ENCODE measurements at places on chromosomes 13 and 19. TPM values are rescaled to one million over a fixed set of nuclear protein-coding genes. Genes with fewer than 3 reads are reported as not detected.

Gene DDX49
- 41.5 TPM for total RNA-seq

Gene PNMA8C
- not detected for total RNA-seq

Gene IZUMO1
- total RNA-seq, result not detected

Gene MYDGF
- 78.1 TPM for total RNA-seq

Gene B3GLCT
- total RNA-seq, result 16.5 TPM

Gene SHISA7
- total RNA-seq, result 0.03 TPM

Gene NKPD1
- 0.05 TPM for total RNA-seq

DNA sequence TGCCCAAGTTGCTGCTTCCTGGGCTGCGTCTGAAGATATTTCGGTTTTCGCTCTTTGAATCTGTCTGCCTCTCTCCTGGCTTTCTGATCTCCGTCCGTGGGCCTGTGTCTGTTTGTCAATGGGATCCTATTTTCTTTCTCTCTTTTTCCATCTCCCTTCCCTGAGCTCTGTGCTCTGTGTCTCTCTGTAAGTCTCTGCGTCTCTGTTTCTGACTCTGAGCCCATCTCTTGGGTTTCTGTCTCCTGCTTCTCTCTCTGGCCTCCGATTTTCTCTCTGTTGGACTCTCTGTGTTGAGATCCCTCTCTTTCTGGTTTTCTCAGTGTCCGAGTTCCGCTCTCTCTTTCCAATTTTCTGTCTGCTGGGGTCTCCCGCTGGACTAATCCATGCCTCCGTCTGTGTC is 1.7 kb downstream of the PRKCG start:
- no peak for DNase-seq

DNA sequence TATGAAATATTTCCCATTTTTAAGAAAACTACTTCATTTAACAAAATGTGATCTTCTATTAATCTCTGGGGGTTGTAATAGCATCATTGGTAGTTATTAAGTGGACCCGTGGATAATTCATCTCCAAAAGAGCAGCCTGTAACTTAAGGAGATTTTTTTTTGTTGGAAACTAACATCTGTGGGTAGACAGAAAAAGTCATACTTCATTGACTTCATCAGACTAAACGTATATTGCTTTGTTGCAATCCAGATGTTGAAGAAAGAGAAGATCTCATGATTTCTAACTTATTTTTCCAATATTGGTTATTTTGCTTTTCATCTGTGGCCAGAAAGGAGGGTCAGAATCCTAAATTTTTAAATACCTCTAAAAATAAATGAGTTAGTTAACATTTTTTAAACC is 296.5 kb upstream of the MIR17HG start:
- DNase-seq, result no peak

- DNase-seq, result no peak
These were observed 1.1 kb upstream of the C19orf85 start for GRCh38 chr19:55465460-55466240.

DNA sequence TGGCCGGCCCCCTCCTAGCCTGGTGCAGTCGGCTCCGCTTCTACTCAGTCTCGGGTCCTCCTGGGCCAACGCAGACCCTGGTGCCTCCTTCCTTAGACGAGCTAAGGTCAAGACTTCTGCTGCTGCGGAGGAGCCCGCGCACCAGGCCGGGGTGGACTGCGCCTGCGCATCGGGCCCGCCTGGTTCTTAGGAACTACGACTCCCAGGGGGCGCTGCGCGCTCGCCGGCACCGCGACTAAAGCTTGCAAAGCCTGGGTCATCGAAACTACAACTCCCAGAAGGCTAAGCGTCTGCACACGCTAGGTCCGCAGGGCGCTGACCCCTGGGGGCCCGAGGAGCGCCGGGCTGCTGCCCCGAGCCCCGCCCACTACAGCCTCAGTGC is at the start of gene ZNF835:
TSS of gene ZNF835 (minus strand) at position 145 of the 382 bp plus-strand sequence. CDS start 6,559 bp downstream, outside the sequence.
- DNase-seq, result no peak

GRCh38 chr13:35594096-35594495 is 117.6 kb upstream of the MAB21L1 start:
- no peak for DNase-seq

DNA sequence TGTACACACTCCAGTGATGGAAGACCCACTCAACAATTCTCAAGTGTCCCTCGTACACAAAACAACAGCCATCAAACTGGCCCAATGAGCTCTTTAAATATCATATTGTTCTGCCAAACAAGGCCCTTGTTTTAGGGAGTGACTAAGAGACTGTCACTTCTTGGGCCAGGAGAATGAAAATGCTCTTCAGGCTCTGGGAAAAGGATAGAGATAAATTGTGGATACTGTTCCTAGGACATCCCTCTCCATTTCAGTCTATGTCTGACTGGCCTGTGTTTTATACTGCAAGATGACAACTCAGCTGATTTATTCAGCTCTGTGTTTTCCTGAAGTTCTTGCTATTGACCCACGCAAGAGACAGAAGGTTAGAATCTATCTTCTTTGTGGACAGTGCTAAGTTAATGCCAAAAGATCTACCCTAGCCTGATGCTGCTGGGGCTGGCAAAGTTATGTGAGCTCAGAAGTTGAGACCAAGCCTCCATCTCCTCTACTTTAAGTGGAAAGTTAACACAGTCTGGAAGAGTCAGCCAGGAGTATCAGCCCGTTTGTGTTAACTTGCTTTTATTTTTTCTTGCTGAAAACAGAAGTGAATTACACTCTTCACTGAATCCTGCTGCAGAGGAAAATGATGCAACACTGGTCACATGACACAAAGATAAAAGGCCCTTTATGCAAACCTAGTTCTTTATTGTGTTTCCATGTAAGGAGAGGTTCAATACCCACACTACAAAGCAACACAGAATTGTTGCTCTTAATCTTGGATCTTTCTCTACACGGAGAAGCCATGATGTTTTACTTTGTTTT is 14.6 kb downstream of the FRY start:
- no peak for DNase-seq

DNA sequence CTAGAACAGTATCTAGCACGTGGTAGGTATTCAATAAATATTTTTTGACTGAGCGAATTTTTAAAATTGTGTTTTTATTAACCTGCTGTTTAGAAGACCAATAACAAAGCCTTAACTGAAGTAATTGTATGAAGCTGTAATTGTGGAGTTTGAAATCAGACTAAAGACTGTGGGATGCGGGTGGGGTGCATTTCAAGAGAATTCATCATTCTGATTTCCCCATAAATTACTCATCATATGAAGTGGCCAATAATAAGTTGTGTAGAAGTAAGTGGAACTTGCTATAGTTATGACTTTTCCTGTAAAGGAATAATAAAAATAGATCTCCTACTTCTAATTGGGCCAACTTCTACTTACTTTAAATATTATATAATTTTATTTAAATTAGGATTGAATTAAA is 449.3 kb downstream of the PCDH9 start:
- no peak for DNase-seq

DNA sequence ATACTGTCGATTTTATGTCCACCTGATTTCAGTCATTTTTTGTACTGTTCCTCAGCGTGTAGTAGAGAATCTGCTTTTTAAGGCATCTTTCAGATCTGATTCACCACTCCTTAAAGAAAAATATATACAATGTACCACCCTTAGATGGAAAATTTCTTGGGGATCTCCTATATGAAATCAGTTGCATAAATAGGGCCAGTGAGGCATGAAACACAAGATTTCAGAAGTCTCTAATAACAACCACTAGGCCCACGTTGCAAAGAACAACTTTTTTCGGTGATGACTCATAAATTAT is 1.4 kb downstream of the USP12 start:
- no peak for DNase-seq

All from Panc1 (cell line).